Pulmonary artery endothelial cell (primary cell): ENCODE measurements at places on chromosomes 5 and 9. TPM values are rescaled to one million over a fixed set of nuclear protein-coding genes. Genes with fewer than 3 reads are reported as not detected.

DNA sequence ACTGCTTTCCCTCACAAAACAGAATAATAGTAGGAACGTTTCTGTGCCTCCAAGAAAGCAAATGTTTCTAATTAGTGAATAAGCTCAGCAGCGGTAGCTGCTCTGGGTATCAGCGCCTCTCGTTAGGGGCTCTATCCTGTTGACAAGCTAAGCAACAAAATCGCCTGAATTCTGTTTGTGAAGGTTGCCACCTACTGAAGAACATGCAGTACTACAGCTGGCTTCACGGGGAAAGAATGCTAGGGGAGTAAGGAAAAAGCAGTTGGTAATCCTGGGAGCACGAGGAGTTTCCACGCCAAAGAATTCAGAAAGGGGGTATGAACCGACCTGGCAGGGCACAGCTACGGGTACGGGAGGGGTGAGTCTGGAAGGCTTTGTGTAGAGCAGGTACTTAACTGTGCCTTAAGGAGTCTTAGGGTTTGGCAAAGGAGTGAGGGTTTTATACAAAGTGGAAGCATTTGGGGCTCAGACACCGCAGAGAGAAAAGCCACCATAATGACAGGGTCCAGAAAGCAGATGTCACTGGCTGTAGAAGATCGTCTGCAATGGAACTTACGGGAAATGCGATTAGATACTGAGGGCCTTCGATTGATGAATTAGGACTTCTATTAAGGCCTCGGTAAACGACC lies 171.7 kb downstream of the TTC39B start:
- peak; percentile 27 for DNase-seq

The ANKRD31 gene
- not detected in 2 replicates for total RNA-seq

The PCDHGB6 gene
- total RNA-seq, result 2.0 and 2.1 TPM in 2 replicates

DNA sequence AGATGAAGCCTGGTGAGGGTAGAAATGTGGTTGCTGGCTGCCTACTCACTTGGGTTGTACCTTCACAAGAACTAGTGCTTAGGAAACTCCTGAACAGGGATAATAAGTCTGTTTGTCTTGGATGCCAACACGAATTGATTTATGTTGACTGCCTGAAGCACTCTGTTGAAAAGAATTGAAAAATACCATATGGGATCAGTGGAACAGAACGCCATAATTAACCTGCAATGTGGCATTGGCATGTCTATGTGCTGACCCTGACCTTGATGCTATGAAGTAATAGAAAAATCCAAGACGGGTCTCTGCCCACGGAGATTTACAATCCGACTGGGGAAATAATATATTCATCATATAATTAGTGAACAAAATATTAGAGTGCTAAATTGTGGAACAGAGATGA lies 10.5 kb downstream of the LIX1 start:
- no peak for DNase-seq

DNA sequence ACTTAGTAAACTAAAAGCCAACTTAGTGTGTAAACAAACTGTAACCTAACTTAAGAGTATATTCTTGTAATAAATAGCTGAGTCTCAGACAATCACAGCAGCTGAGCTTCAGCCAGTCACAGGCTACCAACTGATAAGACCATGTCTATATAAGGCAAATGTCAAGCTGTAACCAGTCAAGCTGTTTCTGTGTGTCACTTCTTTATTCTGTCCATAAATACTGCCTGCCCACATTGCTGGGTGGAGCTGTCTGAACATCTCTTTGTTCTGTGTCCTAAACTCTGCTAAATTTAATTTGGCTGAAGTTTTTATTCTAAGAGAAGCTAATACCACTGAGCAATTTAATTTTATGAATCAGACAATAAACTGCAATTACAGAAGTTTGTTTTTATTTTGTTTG lies 412.1 kb upstream of the CDH10 start:
- no peak for DNase-seq

The SPATA31A3 gene
- not detected in 2 replicates for total RNA-seq

DNA sequence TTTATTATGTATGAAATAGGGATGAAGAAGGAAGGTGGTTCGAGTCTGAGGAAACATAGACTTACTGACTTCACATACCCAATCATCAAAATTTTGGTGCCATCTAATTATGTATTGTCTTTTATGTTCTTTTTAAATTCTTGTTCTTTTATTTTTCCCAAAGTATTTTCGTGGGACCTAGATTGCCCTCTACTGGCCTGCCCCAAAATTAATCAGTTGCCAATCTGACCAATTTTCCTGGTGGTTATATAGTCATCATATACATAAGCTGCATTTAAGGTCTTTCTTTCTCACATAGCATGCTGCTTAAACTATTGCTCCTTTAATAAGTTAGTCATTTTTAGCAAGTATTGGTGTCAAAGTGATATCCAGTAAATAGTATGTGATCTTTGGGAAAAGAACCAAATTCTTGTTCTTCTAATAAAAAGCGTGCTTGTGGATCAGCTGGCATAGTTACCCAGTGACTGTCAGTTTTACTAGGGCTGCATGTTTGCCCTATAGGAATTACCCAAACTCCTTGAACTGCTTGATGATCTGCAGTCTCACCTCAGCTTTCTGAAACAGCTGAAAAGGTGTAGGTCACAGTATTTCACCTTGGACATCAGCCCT lies 223.5 kb downstream of the SH3GL2 start:
- no peak for DNase-seq

- DNase-seq, result no peak
Measured at GRCh38 chr9:130938652-130939404, at the start of gene FIBCD1. Gene FIBCD1 (minus strand): TSS chr9:130939247. CDS start chr9:130938607, 640 bp downstream.

The SLC34A3 gene
- not detected in 2 replicates for total RNA-seq

DNA sequence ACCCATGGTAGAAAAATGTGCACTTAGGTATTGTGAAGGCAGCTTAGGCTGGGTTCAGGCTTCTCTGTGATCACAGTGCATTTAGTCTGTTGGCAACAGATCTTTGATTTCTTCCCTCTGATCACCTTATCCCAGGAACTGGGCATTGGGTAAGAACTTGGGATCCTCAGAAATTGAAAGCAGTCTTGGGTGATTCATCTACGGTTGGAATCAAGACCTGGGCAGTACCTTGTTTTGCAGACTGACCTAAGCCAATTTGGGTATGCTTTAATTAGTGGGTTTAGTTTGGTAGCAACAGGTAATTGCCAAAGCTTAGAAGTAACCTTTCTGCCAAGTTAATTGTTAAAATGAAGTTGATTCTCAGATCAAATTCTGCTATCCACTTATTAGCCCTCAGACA lies 17.8 kb downstream of the ENTREP1 start:
- no peak for DNase-seq

DNA sequence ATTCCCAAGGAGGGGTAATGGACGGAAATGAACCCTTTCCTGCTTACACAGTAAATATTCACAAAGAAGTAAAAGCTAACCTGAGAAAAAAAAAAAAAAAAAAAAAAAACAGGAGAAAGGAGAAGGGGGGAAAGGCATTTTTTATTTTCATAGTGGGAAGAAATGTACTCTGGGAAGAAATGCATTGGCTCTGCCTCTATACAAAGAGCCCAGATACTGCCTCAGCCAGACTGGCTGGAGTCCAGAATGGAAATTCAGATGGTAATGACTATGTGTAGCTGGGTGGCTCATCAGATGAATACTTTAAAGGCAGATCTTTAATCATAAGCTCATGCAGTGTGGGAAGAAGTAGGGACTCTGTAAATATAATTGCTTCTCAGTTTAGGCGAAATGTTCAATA lies 124.9 kb upstream of the ZNF608 start:
- DNase-seq, result no peak

GRCh38 chr5:168047043-168047668 lies 244.3 kb upstream of the WWC1 start:
- no peak for DNase-seq

DNA sequence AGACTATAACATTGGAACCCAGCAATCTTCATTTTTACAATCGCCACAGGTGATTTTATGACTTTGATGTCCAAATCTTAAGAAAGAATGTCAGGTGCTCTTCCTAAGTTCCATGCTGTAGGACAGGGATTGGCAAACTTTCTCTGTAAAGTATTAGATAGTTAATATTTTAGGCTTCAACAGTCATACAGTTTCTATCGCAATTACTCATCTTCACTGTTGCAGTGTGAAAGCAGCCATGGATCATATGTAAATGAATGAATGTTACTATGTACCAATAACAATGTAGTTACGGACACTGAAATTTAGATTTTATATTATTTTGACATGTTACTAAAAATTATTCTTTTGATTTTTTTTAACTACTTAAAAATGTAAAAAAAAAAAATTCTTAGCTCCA lies 169.7 kb downstream of the DTWD2 start:
- no peak for DNase-seq

DNA sequence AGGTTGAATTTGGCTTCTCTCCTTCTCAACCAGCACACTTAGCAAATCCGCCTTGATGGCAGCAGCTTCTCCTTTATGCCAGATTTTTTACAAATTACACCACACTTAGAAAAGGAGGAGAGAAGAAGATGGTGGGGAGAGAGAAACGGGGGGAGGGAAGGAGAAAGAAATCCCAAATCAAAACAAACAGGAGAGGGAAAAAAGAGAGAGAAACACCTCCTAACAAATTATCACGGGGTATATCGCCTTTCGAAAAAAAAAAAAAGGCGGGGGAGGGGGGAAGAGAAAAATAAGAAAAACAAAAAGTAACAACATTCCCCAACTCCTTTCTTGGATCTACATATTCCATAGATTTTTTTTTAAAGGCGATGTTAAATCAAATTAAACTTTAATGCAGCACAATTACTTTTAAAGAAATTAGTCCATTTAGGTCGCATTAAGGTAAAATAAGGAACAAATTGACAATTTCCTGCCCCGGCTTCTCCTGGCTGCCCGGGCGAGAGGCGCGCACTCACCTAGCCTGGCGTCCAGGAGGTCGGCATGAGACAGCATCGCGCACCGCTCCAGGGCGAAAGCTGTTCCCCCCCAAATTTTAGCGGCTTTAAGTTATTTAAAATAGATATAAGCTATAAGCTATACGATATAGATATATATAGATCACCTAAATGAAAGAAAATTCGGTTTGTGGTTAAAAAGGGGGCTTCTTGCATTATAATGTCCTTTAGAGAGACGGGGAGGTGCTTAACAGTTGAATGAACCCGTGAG lies at the start of gene OTP:
TSS of gene OTP (minus strand) at position 716 of the 765 bp plus-strand sequence. CDS start at position 552, 164 bp downstream.
- DNase-seq, result no peak

GRCh38 chr5:40646266-40646665 lies 33.4 kb upstream of the PTGER4 start:
- DNase-seq, result no peak

GRCh38 chr5:88672644-88673252 lies 210.2 kb downstream of the MEF2C start:
- no peak for DNase-seq

The PCDHB13 gene
- 0.33 and 0.99 TPM in 2 replicates for total RNA-seq

DNA sequence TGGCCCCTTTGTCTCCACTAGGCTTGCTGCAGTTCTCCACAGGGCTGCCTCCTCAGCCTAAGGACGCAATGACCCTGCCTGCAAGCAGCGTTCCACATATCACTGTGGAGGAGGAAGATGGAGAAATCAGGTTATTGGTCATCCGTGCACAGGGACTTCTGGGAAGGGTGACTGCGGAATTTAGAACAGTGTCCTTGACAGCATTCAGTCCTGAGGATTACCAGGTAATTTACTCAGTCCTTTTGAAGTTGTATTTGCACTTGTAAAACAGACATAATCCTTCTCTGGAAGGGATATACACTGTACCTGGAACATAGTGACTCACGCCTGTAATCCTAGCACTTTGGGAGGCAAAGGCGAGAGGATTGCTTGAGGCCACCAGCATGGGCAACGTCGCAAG lies 116.6 kb downstream of the ADGRV1 start:
- no peak for DNase-seq

The CENPK gene
- total RNA-seq, result 17.8 and 22.3 TPM in 2 replicates

The FUBP3 gene
- total RNA-seq, result 40.3 and 42.8 TPM in 2 replicates

The SV2C gene
- total RNA-seq, result not detected in 2 replicates

The CNTNAP3B gene
- 51.9 and 202 TPM in 2 replicates for total RNA-seq

GRCh38 chr5:67315082-67315989 lies 118.7 kb upstream of the CD180 start:
- DNase-seq, result peak; percentile 61

- DNase-seq, result no peak
Measured at GRCh38 chr9:13480693-13481092, 201.2 kb upstream of the MPDZ start.

DNA sequence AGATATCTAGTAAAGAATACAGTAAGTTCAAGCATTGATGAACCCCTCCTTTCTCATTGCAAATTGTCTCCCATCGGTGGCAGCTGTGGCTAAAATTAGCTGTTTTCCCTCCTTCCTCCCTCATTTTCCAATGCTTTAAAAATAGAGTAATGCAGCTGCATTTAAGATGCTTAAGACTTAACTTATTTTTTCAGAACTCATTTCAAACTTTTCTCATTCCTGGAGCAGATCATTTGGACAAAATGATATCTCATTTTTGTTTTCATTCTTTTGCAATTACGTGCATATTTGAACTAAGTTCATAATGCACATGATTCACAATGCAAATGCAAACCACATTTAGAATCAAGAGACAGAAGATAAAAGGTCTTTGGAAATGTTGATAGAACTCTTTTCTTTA lies 14.6 kb downstream of the HSPB3 start:
- no peak for DNase-seq
